HepG2 (cell line): ENCODE measurements at places on chromosomes 12 and 14. TPM values are rescaled to one million over a fixed set of nuclear protein-coding genes. Genes with fewer than 3 reads are reported as not detected.

Gene CCDC38
- total RNA-seq, result 0.18 and 0.24 TPM in 2 replicates

DNA sequence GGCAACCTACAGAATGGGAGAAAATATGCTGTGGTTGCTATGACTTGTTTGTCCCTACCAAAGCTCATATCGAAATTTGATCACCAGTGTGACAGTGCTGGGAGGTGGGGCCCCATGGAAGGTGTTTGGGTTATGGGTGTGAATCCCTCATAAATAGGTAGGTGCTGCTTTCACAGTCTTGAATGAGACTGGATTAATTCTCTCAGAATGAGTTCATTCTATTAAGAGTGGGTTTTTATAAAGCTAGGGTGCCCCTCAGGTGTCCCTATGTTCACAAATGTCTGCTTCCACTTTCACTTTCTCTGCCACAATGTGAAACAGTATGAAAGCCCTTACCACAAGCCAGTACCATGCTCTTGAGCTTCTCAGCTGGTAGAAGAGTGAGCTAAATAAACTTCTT is 133.5 kb downstream of the CPNE8 start:
- H3K27ac ChIP-seq, result no peak overlapping the region
- no peak for DNase-seq
- no peaks in the 10 kb centered on the region for H3K4me1 ChIP-seq
- no peaks in the 10 kb centered on the region for H3K36me3 ChIP-seq
- H3K27me3 ChIP-seq, result no peaks in the 10 kb centered on the region

DNA sequence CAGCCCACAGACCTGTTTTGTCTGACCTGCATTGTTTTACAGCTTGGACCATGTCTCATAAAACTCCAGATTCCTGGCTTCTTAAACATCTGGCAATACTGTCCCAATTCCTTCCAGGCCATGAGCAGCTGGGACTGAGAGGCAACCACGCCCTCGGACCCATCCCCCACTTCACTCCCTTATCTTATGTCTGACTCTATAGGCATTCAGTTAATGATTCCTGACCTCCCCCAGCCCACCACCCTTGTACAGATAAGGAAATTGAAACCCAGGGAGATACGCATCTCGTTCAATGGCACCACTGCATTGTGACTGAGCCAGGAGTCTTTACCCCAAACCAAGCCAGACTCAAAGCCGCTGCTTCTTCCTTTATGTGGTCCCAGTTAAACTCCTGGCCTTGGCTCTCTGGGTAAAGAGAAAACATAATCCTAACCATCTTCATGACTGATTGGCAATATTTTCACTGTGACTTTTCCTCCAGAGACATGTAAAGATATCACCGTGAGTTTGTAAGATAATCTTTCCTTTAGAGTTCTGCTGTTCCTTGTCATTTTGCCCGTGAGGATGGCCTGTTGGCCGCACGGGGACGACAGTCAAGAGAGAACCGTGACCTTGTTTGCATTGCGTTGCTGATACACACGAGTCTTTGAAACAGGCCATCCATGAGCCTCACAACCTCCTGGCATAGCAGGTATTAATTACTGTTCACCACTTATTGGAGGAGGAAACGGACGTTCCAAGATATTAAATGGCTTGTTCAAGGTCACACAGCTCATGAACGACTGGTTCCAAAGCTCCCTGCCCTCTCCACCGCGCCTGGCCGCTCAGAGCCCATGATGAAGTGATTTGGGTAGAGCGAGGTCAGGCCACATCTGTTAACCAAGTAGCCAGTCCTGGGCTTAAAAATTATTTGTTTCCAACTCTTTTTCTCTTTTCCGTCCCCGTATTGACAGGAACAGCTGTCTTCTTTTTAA is 39.4 kb downstream of the MAP1LC3B2 start:
- H3K36me3 ChIP-seq, result no peaks in the 10 kb centered on the region
- peaks cover 5% of the 10 kb centered on the region; the same call in 1 of the 3 replicates for H3K27me3 ChIP-seq
- H3K4me3 ChIP-seq, result no peak overlapping the region
- no peak for DNase-seq
- no peak overlapping the region for H3K27ac ChIP-seq

Gene RAD9B
- 0.38 TPM in 2 replicates for total RNA-seq

- no peak overlapping the region for H3K4me3 ChIP-seq
- H3K36me3 ChIP-seq, result peaks cover 71% of the 10 kb centered on the region
- H3K27ac ChIP-seq, result no peak overlapping the region
- no peaks in the 10 kb centered on the region for H3K27me3 ChIP-seq
Observed at GRCh38 chr12:121417847-121418246, 17.9 kb downstream of the RNF34 start.

- H3K27me3 ChIP-seq, result 0 out of 3 replicates have a peak, but pooled peaks cover 3% of the 10 kb centered on the region
- no peak overlapping the region for H3K4me3 ChIP-seq
- no peaks in the 10 kb centered on the region for H3K36me3 ChIP-seq
- H3K4me1 ChIP-seq, result peaks cover 10% of the 10 kb centered on the region
- DNase-seq, result no peak
Observed at GRCh38 chr14:103277931-103278330, 56.1 kb upstream of the EIF5 start.

Gene ANKRD33
- not detected in 2 replicates for total RNA-seq

DNA sequence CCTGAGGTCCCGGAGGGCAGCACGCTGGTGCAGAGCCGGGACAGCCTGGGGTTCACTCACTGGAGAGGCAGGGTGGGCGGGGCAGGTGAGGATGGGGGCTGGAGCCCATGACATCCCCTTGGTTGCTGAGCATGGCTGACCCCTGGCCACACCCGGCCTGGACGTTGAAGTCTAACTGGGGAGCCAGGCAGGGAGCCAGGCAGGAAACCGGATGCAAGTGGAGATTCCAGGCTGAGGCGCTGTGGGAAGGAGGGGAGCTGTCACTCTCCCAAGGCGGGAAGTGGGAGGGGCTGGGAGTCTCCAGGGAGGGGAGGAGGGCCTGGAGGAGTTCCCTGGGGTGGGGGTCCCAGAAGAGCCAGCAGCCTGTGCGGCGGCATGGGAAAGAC is 7.7 kb upstream of the INF2 start:
- no peaks in the 10 kb centered on the region for H3K27me3 ChIP-seq
- DNase-seq, result peak; percentile 46
- H3K4me3 ChIP-seq, result peak overlapping the region; percentile 61
- H3K36me3 ChIP-seq, result no peaks in the 10 kb centered on the region
